ENCODE measurements at places on chromosomes 4 and X.
A peak's percentile ranks its signal among the peaks of the same experiment; 100 is the strongest.

GRCh38 chr4:129043523-129043922, 49.8 kb downstream of the SCLT1 start:
- DNase-seq, result peak; percentile 15

DNA sequence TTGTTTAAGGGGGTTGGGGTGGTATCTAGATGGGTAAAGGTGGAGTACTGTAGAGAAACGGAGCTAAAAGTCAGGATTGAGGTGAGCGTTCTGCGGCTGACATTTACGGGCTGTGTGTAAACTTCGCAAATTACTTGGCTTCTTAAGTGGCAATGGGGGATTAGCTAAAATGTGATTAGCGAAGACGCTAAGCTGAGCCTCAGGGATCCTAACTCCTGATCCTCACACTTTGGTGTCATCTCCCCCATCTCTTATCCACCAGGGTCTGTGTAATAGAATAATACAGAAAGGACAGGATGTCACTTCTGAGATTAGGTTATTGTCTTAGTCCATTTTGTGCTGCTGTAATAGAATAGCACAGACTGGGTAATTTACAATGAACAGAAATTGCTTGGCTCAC, 10.6 kb upstream of the FAT1 start:
- no peak for DNase-seq

- DNase-seq, result no peak
Measured at GRCh38 chrX:110600745-110601310, 194.8 kb downstream of the CHRDL1 start.

DNA sequence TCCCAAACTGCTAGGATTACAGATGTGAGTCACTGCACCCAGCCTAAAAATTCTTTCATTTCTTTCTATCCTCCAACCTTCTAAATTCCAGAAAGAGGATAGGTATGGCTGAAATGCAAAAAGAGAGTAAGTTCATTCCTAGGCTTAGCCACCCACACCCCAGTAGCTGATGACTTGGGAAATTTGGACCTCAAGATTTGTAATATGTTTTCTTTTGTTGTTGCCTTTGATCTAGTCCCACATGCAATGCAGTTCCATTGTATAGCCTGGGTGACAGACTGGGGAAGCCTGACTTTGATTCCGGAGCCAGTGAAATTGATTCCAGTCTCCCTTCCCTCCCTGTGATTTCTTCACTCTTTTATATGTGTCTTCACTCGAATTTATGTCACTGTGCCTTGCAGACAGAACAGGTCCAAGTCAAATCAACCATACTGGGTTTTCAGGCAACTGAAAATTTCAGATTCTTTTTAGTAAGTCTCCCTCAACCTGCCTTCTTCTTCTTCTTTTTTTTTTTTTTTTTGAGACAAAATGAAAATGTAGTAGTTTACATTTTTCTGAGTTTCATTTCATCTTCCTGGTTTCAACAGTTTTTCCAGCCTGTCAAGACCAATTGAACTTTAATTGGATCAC, 176.2 kb upstream of the RBPJ start:
- peak; percentile 35 for DNase-seq
